ENCODE measurements at places on chromosomes 13 and 19. TPM values are rescaled to one million over a fixed set of nuclear protein-coding genes. Genes with fewer than 3 reads are reported as not detected.

- no peak for DNase-seq
Measured at GRCh38 chr19:34259367-34260095, 5.2 kb downstream of the GARRE1 start.

DNA sequence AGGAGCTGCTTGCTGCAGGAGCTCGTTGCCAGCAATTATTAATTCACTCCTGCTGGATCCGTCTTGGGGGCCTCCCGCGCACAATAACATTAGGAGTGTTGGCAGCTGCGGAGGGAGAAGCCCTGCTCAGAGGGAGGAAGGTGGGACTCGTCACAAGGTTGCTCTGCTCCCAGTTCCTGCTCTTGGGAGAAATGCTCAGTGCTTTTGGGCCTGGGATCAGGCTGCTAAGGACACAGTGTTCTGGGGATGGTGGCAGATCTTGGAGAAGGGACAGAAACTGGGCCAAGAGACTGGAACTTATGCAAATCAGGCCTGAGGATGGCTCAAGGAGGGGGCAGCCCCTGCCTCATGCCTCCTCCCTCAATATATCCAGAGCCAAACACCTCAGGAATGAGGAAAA lies 78.9 kb upstream of the OLFM4 start:
- no peak for DNase-seq

- no peak for DNase-seq
Measured at GRCh38 chr13:101545521-101545920, 93.0 kb downstream of the ITGBL1 start.

DNA sequence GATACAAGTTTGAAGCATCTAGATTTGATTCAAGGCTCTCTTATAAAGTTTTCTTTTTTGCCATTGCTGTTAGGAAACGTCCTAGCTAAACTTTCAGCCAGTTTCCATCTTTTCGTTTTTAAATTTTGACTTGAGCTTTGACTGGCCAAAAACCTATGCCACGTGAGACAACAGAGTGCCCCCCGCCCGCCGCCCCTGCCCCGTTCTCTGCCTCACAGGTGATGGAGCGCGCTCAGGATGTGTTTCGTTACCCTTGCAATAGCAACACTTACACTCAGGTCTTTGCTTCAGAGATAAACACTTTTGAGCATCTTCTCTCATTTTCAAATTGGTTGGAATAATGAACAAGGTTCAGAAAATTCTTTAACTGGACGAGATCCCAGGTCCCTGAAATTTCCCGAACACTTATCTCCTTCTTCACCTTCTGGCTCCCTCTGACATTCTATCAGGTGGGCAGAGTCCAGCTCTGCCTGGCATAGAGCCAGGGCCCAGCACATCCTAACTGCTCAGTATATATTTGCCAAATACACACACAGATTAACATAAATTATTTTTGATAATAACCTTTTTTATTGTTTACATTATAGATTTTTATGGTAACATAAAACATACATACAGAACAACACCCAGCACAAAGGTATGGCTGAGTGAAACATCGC lies 301.1 kb downstream of the IRS2 start:
- no peak for DNase-seq

DNA sequence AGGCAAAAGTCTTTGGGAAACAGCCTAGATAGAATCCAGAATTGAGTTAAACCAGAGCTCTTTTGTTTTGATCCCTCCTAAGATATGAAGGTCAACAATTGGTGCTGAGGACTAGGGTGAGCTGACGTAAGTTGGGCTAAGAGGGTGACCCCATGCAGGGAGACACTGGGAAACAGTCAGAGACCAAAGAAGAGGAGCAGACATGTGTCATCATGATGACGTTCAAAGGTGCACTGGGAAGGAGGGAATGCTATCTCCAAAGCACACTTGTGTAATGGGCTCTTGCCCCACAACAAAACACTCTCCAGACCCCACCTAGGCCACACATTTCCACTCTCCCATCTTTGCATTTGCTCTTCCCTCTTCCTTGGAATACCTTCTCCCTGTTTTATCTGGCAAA lies 481.4 kb downstream of the COG6 start:
- DNase-seq = no peak

- DNase-seq = no peak
Measured at GRCh38 chr19:55472463-55472862, 4.0 kb upstream of the ZNF628 start.

DNA sequence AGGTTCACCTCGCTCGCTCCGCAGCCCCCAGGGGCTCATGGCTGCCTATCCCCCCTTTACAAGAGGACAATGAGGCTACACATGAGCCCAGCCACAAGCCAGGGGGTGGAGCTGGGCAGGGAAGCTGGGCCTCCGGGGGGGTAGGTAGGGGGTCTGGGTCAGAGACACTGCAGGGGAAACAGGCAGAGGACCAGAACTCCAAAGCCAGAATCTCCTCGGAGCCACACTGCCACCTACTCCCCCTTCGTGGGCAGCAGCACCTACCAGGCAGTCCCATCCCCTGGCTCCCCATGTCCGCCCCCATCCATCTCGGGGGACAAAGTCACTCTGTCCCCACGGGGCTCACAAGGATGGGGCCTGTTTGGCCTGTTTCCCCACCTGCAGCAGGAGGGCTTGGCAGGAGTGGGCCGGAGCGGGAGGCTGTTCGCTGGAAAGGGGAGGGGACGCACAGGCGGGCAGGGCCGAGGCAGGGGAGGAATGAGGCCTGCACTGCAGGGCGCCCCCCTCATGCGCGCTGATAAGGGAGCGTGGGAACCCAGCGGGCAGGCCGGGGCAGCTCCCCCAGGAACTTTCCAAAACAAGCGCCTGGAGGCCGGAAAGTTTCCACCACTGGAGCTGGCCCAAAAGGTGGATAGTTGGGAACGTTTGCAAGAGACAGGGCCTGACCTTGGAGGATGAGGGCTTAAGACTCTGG lies 545 bp upstream of the ISYNA1 start:
- no peak for DNase-seq

GRCh38 chr19:45716359-45717130 lies 14.2 kb downstream of the FBXO46 start:
- DNase-seq = peak; percentile 23

- DNase-seq = no peak
Measured at GRCh38 chr19:34243876-34244578, 10.3 kb upstream of the GARRE1 start.

GRCh38 chr19:3516675-3517207 lies 10.6 kb downstream of the FZR1 start:
- peak; percentile 29 for DNase-seq

DNA sequence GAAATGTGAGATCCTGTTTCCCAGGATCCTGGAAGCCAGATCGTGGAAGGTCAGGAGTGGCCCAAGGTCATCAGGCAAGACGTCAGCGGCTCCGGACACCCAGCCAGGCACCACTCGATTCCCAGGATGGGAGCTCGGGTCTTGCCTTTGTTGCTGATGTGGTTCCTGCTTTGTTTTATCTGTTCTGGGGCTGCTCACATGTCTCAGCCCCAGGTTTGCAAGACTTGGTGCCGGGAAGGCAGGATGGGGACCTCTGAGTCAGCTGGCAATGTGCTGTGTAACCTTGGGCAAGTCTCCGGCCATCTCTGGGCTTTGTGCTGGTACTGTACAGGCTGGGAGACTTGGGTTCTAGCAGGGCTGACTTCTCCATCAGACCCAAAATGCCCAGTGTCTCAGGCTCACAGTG lies 1.4 kb upstream of the FCHO1 start:
- peak; percentile 47 for DNase-seq

DNA sequence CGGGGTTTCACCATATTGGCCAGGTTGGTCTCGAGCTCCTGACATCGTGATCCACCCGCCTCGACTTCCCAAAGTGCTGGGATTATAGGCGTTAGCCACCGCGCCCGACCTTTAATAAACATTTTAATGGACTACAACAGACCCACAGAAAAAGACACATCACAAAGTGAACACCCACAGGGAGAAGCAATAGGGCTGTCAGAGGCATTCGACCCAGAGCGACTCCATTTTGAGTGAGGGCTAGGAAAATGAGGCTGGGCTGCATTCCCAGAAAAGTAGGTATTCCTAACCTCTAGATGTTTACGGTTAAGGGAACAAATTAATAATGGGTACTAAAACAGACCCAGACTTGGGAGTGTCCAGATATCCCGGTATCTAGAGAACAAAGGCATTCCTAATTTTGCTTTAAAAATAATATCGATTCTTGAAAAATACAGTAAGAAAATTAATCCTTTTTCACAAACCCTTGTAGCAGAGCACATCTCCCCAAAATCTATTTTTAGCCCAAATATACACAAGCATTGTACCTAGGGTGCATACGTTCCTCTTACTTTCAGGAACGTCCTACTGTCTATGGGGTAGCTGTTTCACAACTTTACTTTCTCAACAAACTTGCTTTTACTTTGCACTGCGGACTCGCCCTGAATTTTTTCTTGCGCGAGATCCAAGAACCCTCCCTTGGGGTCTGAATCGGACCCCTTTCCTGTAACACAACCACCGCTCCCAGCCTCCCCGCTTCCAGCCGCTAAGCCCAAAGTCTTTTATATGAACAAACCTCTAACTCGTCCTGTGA lies 811 bp upstream of the ZNF8 start:
- no peak for DNase-seq

DNA sequence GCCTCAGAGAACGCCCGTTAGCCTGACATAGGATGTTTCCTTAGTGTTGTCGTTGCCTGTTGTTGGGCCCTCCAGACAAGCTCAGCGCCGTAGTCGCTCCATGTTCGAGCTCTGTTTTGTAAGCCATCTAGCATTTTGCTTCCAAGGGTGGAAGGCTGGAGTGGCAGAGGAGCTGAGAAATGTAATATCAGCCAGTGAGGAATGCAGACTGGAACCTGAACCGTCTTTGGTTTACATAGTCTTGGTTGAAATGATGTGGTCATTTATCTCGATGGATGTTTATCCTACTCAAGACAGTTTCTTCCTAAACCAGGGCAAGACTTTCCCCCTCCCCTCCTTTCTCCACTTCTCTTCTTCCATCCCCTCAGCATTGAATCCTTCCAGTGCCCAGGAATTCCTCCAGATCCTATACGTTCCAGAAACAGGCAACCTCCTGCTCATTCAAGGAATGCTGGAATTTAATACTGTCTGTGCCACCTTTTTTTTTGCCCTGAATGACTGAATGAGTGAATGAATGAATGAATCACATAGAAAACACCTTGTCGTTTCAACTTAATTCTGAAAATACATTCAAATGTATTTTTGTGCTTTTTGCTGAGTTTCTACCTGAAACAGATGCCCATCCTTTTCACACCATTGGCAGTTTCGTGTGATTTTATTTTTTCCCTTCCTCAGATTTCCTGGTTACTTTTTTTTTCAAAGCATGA lies 109.5 kb upstream of the MBNL2 start:
- DNase-seq = no peak

- no peak for DNase-seq
Measured at GRCh38 chr13:110398564-110399507, 91.8 kb downstream of the COL4A2 start.

DNA sequence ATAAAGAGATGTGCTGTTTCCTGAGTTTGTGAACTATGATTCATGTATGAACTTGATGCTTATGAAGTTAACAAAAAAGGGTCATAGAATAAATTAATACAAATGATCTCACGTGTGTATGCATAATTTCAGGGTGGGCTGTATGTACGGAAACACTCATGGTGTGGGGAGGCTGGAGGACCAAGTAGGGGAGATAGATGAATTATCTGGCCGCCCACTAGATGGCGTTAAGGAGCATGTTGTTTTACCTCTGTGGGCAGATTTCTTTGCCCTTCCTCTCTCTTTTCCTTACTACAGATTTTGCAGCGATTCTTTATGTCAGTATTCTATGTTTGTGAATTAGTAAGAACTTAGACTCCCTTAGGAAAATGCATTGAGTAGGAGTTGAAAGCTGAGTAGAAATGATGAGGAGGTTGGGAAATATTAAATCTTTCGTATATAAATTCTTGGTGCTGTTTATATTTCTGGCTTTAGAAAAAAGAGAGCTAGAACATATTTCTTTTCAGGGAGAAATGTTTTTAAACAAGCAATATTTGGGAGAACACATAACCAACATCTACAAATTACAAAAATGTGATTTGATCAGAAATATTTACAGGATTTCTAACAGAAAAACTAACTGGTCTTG lies 47.4 kb upstream of the TMTC4 start:
- DNase-seq = peak; percentile 66

- DNase-seq = no peak
Measured at GRCh38 chr19:42267644-42268141, 1.4 kb upstream of the CIC start.

DNA sequence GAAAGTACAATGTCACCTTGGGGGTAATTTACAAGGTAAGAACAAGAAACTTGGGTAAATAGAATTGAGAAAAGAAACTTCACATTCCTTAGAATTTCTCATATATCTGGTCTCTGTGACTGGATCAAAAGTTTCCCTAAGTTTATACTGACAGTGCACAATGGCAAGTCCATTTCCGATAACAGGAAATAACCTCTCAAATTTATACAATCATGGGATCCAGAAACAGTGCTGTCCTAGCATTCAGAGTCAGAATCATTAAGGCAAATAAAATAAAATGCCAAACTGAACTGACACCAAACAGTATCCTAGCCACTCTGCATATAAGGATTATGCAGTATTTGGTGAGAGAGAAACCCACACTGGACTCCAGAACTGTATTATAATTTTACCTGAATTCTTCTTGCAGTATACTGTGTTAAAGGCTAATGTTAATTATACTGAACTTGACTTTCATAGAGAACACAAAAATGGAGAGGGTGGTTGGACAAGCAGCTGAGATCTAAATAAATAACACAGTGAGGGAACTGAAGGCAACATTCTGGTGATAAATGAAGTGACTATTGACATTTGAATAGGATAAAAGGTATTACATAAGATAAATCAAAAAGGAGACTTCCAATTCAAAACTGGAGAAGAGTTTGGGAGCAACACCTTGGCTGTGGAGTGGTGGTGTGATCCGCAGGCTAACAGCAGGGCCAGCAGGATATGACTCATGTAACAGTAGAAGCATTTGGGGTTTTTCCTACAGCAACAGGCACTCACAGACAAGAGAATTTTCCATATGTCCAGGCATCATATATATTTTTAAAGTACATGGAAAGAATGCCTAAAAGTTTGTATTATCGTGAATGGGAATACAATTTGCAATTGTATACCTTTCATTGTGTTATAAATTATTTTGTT lies 932.5 kb upstream of the MIR17HG start:
- DNase-seq = no peak

DNA sequence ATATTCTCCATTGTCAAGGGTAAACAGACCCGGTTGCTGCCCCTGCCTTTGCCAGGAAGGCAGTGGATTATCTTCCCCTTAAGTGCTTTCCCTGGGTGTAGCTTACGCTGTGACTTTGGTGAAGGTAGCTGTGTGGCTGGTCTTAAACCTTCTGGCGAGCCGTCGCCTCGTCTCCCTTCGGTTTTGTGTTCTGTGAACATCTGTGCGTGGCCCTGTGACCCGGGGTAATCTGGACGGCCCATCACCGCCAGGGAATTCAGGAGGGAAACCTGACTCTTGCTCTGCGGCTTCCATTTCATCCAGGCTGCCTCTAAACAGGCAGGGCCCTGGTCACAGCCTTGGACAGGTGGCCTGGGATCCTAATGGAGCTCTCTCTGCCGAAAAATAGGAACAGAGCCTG lies 78.7 kb downstream of the SHISA2 start:
- DNase-seq = no peak

- no peak for DNase-seq
Measured at GRCh38 chr13:32409561-32410421, 18.1 kb downstream of the N4BP2L1 start.

PALM3 gene
- not detected for total RNA-seq

PRODH2 gene
- not detected for total RNA-seq

MBNL2 gene
- total RNA-seq = 14.9 TPM

ZIC2 gene
- not detected for total RNA-seq

CLEC4G gene
- total RNA-seq = not detected

GGN gene
- total RNA-seq = 0.43 TPM

PTH2 gene
- total RNA-seq = not detected

ATP12A gene
- total RNA-seq = 0.05 TPM

All from activated T-cell treated with anti-CD3 and anti-CD28 coated beads, Interleukin-2, amount 50 U/mL, for 72 hours (primary cell).